Metanephros (tissue), 2 donors: ENCODE measurements at places on chromosomes 16 and 17. TPM values are rescaled to one million over a fixed set of nuclear protein-coding genes. Genes with fewer than 3 reads are reported as not detected.

HOXB4 gene
- total RNA-seq, result 14.2 TPM

PIK3R5 gene
- total RNA-seq, result 5.4 TPM

BORCS6 gene
- 9.8 TPM for total RNA-seq

SEC14L5 gene
- 0.82 TPM for total RNA-seq

BCAR1 gene
- total RNA-seq, result 77.0 TPM

WNT3 gene
- 0.82 TPM for total RNA-seq

RNF227 gene
- total RNA-seq, result 7.0 TPM

CCL4 gene
- 6.0 TPM for total RNA-seq

CEMP1 gene
- total RNA-seq, result 1.1 TPM

ASPHD1 gene
- 1.3 TPM for total RNA-seq

TP53TG3C gene
- total RNA-seq, result not detected

COG8 gene
- 52.7 TPM for total RNA-seq

AANAT gene
- total RNA-seq, result 0.41 TPM

CES5A gene
- not detected for total RNA-seq
